ENCODE measurements at places on chromosomes 16 and 17.

DNA sequence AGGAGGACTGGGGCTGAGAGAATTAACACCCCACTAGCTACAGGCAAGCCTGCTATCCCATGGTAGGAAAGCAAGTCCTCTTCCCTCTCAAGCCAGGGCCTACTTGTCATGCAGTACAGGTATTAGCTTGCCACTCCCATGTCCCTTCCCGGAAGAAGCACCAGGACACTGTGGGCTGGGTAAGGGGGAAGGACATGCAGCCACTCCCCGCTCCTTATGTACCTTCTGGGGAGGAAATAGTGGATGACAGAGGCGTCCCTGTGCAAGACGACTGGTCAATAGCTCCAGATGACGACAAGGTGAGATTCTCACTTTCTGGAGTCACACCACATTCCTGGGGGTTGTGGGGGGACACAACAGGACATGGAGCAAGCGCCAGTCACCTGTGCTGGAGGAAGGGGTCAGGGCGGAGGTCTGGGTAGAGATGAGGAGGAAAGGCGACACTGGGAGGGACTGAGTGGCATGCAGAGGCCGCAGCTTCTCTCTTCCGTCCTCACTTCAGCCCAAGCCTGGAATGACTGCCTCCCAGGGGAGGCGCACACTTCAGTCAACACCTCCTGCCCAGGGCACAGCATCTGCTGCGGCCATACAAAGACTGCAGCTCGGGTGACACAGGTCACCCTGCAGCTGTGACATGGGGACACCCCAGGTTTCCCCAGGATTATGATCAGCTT lies 15.1 kb upstream of the FOXJ1 start:
- DNase-seq, result no peak

DNA sequence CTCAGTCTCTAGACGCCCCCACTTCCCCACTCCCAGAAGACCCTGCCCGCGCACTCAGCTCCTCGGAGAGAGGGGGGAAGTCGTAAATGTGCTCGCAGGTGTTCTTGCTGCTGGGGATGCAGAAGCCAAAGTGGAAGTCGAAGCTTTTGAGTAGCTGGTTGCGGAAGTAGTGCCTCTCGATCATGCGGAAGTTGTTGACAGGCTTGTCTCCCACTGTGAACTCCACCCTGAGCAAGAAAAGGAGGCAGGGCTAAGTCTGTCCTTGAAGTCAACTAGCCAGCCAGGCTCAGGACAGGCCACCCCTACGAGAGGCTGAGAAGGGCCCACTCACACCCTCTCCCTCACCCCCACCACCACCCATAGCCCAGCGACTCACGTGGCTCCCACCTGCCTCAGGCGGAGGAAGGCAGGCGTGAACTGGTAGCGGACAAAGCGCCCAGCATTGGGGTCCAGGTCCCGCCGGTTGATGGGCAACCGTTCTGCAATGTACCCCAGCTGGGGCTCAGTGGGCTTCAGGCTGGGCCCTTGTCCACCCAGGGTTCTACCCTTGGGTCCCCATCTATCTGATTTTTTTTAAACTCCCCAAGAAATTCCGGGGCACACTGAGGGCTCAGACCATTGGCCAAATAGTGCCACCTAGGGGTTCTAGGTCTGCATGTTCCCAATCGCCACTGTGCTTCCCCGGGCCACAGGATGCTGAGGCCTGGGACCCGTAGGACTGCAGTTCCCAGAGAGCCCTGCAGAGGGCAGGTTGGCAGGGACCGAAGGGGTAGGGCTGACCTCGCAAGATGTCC lies 4.6 kb downstream of the UNC119 start:
- DNase-seq, result peak; percentile 51

- DNase-seq, result no peak
Measured at GRCh38 chr17:29388937-29389336, 1.2 kb upstream of the TAOK1 start.

GRCh38 chr16:47979164-47979520 lies 176.7 kb downstream of the ABCC12 start:
- no peak for DNase-seq

DNA sequence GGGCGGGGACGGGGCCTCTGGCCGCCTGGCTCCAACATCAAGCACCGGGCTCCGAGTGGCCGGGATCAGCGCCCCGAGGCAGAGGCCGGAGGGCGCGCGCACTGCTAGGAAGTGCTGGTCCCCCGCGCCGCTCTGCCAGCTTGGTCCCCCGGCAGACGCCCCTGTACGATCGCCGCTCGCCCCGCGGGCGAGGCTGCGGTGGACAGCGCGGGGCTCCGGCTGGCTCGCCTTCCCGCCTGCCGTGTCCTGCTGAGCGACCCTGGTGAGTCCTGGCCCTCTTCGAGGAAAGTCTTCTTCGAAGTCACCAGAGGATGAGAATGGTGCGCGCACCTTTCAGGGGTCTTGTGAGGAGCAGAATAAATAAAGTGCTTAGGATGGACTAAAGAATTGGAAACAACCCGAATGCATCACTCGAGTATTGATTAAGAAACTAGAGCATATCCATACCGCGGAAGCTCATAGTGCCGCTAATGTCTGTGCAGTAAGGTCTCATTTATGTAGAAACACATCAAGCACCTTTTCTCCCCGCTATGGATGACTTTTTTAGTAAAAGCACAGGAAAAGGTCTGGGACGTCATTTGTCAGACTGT lies 392 bp downstream of the ZNF213 start:
- DNase-seq, result no peak

DNA sequence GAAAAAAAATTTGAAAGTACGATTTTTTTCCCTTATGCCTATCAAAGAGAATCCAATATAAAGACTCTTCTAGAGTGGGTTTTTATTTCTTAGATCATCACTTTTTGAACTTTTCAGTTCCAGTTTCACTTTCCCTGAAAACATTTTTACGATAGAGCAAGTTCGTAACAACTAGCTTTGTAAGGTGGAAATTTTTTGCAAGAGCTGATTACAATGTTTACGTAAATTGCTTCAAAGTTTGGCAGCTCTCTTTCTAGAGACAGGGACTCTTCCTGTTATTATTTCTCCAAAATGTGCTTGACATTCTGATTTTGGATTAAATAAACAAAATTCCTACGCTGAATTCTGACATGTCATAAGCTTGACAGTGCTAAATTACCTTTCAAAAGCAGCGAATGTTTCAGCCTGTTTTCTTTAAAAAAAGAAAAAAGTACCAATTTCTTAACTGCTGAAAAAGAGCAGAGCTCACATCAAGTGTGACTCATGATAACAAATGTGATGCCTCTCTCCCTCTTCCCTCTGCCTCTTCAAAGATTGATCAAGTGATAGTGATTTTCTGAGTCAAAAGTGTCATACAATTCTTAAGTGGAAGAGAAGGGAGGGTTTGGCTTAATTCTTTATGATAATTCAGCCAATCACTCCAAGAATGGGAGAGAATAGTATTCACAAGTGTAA lies 175.2 kb downstream of the KCNJ2 start:
- no peak for DNase-seq

- DNase-seq, result no peak
Measured at GRCh38 chr16:77899416-77899815, 111.1 kb downstream of the VAT1L start.

DNA sequence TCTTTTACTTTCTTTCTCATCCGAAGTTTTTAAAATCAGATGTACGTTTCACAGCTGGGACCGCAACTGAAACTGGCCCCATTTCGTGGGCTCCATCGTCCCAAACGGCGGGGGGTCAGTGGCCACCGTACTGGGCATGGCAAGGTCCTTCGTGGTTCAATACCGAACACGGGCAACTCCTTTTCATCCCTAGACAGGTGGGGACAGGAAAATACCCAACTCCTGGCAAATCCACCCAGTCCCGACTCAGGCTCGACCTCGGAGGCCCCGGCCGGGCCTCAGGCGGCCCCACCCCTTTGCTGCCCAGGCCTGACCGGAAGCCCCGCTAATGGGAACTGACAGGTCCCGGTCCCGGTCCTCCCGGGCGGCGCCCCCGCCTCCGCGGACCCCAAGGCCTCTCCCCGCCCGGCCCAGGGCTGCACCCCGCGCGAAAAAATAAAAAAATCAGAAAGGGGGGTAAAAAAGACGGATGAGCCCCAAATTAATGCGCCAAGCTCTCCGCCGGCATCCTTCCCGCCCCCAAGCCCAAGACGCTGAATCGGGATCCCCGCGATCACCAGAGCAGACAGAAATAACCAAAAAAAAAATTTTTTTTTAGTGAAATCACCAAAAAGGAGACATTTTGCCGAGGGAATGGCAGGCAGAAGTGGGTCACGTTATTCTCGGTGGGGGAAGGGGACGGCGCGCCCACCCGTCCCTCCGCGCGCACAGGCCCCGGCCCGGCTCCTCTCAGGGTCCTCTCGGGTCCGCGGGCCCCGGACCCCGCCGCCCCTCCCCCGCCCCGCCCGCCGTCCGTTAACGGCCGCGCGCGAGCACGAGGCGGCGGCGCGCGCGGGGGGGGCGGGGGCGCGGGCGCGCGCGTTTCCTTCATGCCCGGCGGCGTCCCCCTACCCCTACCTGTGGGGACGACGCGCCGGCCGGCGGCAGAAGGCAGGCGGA lies 562 bp downstream of the ZC3H7A start:
- DNase-seq, result no peak

- no peak for DNase-seq
Measured at GRCh38 chr16:69485361-69485760, 60.9 kb downstream of the CYB5B start.

GRCh38 chr17:61230972-61231820 lies 168.4 kb upstream of the TBX2 start:
- no peak for DNase-seq

GRCh38 chr17:32835291-32835761 lies 41.6 kb downstream of the MYO1D start:
- no peak for DNase-seq

DNA sequence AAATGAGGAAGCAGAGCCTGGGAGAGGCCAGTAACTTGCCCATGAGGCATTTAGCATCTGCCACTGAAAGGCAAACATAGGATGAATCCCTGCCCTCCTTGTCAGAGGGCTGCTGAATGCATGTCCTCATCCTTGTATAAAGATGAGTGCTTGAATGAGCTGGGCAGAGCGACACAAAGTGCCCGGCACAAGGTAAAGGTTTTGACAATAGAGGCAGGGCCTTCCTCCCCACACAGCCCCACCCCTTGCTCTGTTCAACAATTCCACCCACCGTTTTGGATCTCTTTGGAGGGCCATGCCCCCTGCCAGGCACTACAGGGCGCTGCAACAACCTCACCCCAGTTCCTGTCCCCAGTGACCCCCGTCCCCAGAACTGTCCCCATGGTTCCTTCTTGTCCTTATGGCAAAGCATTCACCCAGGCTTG lies 1.4 kb upstream of the KRT19 start:
- DNase-seq, result no peak

GRCh38 chr17:29043539-29044145 lies 701 bp downstream of the PIPOX start:
- no peak for DNase-seq

GRCh38 chr17:40518401-40519088 lies 17.1 kb upstream of the TNS4 start:
- no peak for DNase-seq

- no peak for DNase-seq
Measured at GRCh38 chr17:14048169-14048568, 21.1 kb upstream of the COX10 start.

DNA sequence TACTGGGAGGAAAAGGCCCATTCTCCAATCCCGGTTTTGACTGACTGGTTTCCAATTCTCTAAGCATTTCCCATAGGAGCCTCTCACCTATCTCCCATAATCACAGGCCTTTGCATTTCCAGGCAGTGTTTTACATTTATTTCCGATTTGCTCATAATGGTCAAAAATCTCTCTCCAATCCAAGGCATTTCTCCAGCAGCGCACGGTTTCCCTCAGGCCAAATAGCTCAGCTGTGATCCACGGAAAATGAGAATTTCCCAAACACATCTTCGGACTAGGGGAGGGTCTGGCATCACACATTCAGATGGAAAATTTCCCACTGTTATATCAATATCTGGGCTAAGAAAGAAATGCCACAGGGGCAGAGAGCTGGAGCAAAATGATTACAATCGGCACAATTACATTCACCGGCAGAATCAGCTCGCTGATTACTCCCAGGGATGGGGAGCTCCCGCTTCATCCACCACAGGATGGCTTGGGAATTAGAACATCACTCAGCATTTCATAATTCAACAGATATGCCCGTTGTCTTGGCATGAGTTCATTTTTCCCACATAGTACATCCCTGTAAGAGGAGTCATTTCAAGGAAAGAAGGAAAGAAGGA lies 6.7 kb downstream of the PIPOX start:
- no peak for DNase-seq

DNA sequence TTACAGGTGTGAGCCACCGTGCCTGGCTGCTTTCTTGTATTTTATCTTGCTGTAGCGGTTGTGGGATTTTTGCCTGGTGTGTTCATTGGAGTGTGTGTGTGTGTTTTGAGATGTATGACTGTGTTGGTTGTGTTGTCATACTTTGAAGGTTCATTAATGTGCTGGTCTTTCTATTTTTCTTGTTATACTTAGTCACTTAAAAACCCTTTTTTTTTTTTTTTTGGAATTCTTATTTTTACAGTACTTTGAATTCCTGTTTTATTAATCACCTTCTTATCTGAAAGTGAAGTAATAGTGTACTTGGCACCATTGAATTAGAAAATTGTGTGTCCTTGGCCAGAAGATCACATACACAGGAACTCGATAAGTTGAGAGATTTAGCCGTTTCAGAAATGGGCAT lies 30.2 kb downstream of the TENT4B start:
- no peak for DNase-seq

Measured in activated T-cell treated with anti-CD3 and anti-CD28 coated beads for 24 hours (primary cell).